ENCODE measurements at places on chromosomes 11 and 22.

DNA sequence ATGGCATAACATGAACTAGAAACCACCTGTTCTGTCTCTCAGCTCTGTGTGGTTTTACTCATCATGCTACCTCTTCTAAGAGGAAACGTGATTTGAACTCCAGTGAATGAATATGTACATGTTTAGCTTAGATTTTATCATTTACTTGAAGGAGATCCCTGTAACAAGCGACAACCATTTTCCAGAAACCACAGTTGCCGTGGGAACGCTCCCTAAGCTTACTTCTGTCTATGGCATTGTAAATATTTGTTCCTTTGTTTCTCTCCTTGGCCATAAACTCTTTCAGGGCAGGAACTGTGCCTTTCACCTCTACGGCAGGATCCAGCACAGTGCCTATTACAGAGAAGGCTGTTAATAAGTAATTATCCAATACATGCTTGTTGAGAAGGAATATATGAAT is 17.1 kb upstream of the TPH1 start:
- no peak for DNase-seq

DNA sequence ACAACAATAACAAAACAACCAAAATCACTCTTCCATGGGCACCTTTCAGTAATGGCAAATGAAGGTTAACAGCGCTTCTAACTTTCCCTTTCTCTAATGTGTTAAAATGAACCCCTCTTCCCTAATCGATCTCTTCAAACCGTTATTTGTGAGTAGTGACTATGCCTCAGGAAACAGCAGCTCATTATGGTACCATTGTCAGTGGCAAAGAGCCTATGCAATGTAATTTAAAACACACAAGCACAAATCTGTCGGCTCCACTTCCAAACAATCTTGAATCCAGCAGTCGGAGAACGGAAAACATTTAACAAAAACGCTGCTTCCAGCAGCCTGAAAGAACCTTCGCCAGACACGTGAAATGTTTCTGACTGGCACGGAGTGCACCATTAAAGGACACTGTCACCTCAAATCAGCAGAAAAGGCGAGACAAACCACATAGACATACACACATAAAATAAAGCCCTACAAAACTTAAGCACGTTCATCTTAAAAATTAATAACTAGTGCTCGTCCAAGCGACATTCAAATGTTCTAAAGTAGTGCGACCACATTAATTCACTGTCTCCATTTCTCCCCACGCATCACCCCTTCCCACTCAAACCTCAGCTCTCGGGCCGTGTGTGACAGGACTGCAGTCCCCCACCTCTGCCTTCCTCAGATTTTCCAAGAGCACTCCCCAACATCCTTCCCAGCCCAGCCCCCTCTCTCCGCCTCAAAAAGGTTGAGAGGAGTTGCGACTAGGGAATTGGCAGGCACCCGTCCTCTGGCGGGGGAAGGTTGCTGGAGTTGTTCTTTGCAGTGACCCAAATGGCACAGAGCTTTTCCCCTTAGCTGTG is 748 bp downstream of the RAB30 start:
- DNase-seq, result no peak

- no peak for DNase-seq
Observed at GRCh38 chr11:123427405-123427804, 2.7 kb upstream of the GRAMD1B start.

DNA sequence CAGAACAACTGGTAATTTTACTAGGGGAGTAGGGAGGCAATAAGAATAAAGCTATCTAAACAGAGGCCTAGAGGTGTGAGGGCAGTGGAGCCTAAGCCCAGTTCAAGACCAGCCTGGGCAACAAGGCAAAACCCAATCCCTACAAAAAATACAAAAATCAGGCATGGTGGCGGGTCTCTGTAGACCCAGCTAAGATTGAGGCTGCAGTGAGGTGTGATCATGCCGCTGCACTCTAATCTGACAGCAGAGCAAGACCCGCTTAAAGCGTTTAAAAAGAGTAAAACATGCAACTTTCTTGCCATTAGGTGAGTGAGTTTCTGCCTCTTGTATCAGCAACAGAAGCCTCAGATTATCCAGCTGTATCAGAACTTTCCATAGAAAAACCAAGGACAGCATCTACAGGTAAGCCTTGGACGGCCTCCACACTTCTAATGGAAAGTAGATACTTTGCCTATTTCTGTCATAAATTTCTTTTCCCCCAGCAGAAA is 12.1 kb downstream of the TAF1D start:
- DNase-seq, result no peak
